ENCODE measurements at places on chromosomes 7 and 10.

GRCh38 chr10:100826983-100827818, 81.8 kb downstream of the PAX2 start:
- DNase-seq: no peak

DNA sequence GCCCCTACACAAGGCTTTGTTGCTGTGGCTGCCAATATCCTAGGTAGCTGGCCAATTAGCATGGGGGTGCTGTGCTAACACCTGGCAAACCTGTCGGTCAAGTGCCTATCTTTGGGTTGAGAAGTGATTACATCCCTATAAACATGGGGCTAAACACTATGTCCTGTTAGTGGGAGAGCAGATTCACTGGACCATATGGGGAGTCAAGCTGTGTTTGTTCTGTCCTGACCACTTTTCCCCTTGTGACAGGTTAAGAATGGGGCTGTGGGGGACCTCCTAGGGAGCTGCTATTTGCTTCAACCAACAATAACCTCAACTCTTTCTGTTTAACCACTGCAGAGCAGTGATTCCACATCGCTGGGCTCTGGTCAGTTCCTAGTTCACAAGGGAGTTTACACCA, 151.5 kb upstream of the AOAH start:
- no peak for DNase-seq

DNA sequence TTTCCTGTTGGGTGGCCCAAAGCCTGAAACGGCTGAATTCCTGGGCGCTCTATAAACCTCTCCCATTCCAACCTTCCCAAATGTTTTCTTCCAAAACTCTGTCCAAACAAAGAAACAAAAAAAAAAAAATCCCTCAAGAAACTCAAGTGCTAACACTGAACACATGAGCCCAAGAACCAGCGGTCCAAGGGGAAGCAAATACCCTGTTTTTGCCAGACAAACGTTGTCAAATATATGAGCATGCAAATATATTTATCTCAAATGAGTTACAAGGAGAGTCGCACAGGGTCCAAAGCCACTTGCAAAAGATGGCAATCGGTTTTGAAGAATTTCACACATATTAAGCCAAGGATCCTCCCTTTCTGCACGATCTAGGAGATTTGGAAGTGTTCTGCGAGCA, 23.3 kb upstream of the EMX2 start:
- no peak for DNase-seq

GRCh38 chr7:132343199-132343598, 233.1 kb downstream of the PLXNA4 start:
- DNase-seq: peak; percentile 23

DNA sequence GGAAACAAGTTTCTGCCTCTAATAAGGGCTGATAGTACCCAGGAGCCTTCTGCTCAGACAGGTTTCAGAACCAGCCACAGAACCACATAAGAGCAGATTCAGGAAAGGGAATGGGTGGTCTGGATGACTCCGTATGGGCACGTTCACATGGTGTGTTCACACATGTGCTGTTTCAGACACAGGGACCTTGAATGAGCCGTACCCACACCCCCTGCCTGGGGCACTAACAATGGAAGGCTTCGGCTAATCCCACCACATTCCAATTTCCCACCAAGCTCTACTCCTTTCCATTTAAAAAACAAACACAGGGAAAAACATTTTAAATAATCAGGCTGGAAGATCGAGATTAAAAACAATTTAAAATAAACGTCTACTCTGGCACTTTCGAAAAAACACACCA, 217.3 kb downstream of the GRID1 start:
- no peak for DNase-seq
